ENCODE measurements at places on chromosomes 2 and 18. TPM values are rescaled to one million over a fixed set of nuclear protein-coding genes. Genes with fewer than 3 reads are reported as not detected.

- no peak for DNase-seq
Measured at GRCh38 chr2:190999949-191000665, 13.9 kb downstream of the STAT1 start.

- DNase-seq, result no peak
Measured at GRCh38 chr2:128746356-128746755, 427.7 kb upstream of the HS6ST1 start.

DNA sequence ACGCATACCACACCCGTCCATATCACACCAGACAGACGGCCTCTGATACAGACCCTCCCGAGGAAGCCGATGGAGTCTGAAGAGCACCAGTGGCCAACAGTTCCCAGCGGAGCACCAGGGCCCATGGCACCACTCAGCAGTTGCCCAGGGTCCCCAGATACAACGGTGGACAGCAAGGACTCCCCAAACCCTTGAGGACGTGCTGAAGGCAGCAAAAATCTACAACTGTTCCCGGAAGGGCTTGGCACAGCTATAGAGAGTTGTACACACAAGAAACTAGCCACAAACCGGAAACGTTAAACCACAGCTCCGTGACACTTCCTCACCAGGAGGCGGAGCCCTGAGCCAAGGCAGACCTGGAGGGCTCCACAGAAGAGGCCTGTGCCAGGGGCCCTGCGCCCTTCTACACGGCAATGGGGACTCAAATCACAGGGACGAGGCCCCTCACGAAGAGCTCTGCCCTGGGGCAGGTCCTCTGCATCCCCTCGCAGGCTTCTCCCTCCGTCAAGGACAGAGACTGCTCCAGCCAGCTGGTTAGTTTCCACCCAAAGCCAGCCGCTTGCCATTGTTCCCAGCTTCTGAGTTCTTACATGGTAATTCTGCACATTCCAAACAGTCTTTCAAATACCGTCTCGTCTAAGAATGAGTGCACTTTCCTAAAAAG, 133.4 kb downstream of the HDAC4 start:
- peak; percentile 85 for DNase-seq

DNA sequence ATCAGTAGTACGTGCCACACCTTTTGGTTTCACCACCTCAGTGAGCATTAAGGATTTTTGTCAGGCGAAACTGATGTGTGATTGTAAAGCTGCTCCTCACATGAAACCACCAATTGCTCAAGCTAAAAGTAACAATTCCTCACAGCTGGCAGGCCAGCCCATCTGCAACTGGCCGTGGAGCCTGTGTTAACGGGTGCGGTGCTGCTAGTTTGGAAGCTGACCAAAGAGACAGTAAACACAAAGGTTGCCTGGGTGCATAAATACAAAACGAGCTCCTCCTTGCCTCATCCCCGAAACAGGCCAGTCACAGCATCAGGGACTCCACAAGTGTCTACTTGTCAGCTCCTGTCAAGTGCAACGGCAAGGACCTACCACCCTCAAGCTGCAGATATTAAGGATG, 32.0 kb downstream of the LGALSL start:
- DNase-seq, result no peak

- DNase-seq, result no peak
Measured at GRCh38 chr18:69250305-69251151, 150.2 kb upstream of the DOK6 start.

GRCh38 chr18:5527603-5528002, 16.2 kb downstream of the EPB41L3 start:
- DNase-seq, result no peak

DNA sequence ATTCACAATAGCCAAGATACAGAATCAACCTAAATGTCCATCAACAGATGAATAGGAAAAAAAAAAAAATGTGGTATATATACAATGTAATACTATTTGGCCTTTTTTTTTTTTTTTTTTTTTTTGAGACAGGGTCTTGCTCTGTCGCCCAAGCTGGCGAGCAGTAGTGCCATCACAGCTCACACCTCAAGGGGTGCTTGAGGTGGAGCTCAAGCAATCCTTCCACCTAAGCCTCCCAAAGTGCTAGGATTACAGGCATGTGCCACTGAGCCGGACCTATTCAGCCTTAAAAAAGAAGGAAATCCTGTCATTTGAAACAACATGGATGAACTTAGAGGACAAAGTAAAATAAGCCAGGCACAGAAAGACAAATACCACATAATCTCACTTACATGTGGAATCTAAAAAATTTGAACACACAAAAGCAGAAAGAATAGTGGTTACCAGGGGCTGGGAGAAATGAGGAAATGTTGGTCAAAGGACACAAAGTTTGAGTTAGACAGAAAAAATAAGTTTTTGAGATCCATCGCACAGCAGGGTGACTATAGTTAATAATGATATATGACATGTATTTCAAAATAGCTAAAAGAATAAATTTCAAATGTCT, 26.0 kb downstream of the TLK1 start:
- DNase-seq, result no peak

DNA sequence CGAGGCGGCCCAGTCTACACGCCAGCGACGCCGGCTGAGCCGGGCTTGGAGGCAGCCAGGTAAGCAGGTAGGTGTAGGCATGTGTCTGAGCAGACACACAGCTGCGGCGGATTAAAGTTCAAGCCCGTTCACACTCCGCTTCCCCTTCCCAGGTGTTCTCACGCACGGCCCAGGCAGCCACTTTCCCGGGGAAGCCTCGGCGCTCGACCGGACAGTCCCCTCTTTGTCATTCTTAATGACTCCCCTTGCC, 367 bp downstream of the TGFA start:
- peak; percentile 49 for DNase-seq

GRCh38 chr18:70021498-70021897, 73.8 kb upstream of the CD226 start:
- no peak for DNase-seq

DNA sequence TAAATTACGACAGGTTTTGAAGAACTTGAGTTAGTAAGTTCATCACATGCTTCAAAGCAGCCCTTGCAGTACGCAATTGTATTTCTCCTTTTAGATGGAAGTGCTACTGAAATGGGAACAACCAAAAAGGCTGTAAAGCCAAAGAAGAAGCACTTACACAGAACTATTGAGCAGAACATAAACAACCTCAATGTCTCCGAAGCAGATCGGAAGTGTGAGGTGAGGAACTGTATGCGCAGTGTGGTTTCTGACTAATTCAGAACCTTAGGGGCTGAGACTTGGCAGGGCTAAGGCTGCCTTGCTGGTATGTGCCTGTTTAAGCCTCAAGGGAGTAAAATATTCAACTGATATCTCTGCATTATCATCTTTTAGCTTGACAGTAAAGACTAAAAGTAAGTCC, 8.4 kb downstream of the NCAPH start:
- DNase-seq, result no peak

- no peak for DNase-seq
Measured at GRCh38 chr2:9697909-9698308, 67.1 kb upstream of the YWHAQ start.

GRCh38 chr2:1635823-1636222, 108.5 kb downstream of the PXDN start:
- DNase-seq, result peak; percentile 27

- no peak for DNase-seq
Measured at GRCh38 chr2:130795431-130795830, 40.1 kb downstream of the AMER3 start.

DNA sequence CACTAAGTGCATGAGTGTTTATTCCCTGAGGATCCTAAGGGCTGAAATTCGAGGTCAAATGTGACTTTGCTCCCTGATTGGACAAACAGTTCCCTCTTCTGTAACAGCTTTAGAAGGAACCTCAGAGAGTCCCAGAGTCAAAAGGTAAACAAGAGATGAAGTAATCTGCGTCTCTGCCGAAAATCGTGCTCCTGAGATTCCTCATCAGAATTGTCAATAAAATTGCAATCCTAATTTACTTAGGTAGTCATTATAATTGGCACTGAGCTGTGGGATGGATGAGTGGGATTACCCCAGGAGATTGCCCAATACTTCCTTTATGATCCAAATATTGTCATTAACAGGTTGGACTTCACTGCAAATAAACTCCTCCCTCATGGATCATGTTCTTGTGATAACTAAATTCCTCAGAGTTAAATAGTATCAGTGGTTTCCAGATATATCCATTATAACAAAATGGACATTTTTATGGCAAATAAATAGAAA, 907 bp upstream of the SUCLG1 start:
- no peak for DNase-seq

DNA sequence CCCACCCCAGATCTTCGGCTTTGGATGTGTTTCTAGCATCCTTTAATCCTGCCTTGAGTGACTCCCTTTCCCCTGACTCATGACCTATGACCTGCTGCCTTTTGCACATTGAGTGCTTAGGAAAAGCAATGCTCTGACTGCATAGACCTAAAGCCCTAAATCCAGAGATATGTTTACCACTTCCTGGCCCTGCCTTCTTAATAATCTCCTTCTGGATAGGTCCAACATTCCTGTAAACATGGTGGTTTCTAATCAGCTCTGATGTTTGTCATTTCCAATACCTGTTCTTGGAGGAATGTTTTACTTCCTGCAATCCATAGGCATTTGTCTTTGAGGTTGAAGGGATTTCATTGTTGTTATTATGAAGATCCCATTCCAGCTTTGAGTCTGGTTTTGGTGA, 2.3 kb downstream of the SLC3A1 start:
- DNase-seq, result no peak

- DNase-seq, result no peak
Measured at GRCh38 chr2:212276813-212277212, 261.8 kb downstream of the ERBB4 start.

- no peak for DNase-seq
Measured at GRCh38 chr2:195151711-195152110, 505.3 kb upstream of the SLC39A10 start.

GRCh38 chr2:201345625-201346213, 11.4 kb downstream of the FLACC1 start:
- no peak for DNase-seq

GRCh38 chr2:65278531-65278981, 50.9 kb downstream of the ACTR2 start:
- DNase-seq, result no peak

DNA sequence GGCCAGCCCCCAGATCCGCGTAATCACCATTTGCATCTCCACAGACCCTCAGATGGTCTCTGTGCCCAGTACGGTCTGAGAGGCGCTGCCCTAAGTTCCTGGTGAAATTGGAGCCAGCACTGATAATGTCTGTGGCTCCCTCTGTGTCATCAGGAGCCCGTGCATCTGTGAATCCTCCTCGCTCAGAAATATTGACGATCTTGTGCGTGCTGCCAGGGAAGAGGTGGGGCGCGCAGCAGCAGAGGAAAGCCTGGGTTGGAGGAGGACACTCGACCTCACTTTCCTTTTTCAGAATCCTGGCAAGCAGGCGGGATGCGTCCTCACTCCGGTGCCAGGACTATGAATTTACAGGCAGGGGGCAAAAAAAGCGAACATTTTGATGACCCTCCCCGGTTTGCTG, 686.1 kb upstream of the SALL3 start:
- DNase-seq, result no peak

- no peak for DNase-seq
Measured at GRCh38 chr18:63808125-63808524, 32.9 kb downstream of the SERPINB7 start.

DNA sequence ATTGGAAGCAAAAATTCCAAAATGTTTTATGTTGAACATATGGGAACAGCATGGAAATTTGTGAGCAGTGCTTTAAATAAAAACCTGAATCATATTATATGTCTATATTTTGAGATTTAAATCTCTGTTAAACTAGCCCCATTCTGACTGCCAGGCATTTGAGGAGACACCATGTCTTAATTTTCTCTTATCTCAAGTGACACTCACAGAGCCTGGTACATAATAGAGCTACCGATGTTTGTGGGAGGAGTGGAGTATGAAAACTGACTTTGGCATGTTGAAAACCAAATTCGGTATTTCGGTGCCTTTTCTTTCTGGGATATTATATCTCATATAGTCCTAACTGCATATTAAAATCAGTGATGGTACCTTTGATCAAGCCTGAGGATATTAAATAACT, 124.1 kb downstream of the PTPRM start:
- DNase-seq, result no peak

DNA sequence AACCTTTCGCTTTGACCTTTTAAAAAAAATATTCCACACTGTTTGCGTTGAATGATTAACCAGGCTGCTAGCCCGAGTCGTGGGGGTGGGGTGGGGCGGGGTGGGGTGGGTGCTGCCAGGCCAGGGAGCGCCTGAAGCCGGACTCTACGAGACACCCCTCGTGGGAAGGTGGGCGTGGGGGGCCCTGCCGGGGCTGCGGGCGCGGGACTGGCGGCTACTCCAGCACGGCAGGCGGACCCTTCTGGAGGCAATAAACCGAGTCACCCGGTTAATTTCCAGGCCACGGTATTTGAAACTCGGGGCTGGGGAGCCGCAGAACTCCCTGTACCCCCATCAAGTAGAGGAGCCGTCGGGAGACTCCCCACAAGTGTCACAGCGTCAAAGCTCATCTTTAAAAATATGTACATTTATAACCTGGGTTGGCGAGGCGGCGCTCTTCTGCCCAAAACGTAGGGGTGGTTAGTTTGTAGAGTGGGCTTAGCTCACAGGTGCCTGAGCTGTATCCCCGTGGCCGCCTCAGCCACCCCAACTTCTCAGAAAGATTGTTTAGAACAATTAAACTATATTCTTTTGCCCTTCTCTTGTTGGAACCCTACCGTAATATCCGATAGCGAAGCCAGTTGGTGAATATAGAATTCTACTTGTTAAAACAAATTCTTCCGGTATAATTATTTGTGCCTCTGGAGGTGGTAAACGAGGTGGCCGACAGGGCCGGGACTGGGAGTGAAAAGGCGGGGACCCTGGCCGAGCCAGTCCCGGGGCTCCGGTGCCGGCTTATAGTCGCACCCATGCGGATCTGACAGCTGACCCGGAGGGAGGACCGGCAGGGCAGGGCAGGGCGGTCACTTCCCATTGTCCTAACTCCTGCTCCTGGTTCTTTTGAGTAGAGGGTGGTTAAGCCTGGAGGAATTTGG, 1.4 kb downstream of the B3GNT2 start:
- no peak for DNase-seq

- DNase-seq, result no peak
Measured at GRCh38 chr18:78517328-78517727, 462.3 kb upstream of the SALL3 start.

- DNase-seq, result peak; percentile 19
Measured at GRCh38 chr2:237501892-237502513, 15.0 kb downstream of the MLPH start.

- no peak for DNase-seq
Measured at GRCh38 chr18:2515908-2516625, 55.2 kb downstream of the METTL4 start.

LOXHD1 gene
- 0.16 TPM for total RNA-seq

SKOR2 gene
- total RNA-seq, result not detected

FOXI3 gene
- total RNA-seq, result not detected

UGT1A5 gene
- total RNA-seq, result not detected

CFC1 gene
- total RNA-seq, result not detected

MAB21L4 gene
- not detected for total RNA-seq

PPP1R1C gene
- 1.6 TPM for total RNA-seq

CACNB4 gene
- 5.0 TPM for total RNA-seq

BMP10 gene
- total RNA-seq, result not detected

REG3A gene
- 8.3 TPM for total RNA-seq

CCDC148 gene
- total RNA-seq, result 1.6 TPM

LIMS4 gene
- total RNA-seq, result 16.0 TPM

POMC gene
- 1.2 TPM for total RNA-seq

FMNL2 gene
- 55.1 TPM for total RNA-seq

CASP8 gene
- total RNA-seq, result 20.3 TPM
